ENCODE measurements at places on chromosomes 13 and 19.

DNA sequence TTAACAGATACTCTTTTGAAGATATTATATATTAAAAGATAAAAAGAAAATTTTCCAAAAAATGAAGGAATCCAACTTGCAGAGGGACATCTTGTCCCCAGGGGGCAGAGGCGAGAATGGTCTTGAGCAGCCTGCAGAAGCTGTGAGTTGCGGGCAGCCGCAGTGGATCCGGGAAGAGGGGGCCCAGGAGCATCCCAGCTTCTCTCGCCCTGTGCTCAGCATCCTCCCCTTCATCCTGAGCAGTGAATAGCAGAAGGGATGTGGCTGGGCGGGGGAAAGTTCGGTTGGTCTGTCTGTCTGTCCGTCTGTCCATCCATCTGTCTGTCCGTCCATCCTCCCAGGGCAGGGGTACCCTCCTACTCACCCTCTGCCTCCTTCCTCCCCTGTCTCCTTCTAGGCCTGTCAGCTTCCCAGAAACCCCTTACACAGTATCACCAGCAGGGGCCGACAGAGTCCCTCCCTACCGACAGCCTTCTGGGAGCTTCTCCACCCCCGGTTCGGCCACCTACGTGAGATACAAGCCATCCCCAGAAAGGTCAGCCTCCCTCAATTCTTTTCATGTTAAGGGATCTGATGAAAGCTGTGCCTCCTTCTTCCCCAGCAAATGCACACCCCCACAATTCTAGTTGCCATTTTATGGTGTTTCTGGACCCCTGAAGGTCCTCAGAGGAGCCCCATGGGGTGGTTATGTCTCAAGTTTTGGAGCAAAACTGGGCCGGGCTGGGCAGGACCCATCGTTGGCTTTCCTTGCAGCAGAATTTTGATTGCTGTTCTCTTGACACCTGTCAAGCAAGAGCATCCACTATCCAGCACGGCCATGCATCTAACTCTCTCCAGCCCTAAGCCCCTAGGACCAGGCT lies 81.6 kb downstream of the DPF1 start:
- no peak for DNase-seq

DNA sequence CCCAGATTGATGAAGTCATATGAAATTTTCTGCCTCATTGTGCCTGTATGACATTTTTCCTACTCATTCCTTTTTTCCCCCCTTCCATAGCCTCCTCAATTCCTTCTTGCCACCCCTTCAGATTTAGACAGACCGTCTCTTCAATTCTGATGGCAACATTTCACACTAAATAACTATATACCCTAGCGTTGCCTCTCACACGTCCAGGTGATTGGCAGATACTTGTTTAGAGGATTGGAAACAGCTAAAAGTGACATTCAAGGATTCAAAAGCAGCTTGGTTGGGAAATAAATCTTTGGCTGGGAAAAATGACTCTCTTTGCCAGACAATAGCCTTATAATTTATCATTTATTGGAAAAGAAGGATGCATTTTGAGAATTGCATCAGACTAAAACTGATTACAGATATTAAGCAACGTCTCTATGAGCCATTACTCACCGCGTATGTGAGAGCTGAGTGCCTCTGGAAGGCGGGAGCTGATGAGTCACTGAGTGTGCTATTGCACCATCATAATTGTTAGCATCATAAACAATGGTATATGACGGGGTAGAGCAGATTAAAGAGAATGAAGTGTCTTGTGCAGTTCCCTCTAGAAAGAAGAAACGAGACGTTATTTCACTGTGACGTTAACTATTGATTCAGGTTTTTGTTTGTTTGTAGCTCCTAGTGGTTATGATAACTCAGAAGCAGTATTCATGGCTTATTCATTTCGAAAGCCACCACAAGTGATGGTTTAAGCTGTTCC lies 61.1 kb upstream of the FAM216B start:
- DNase-seq: no peak

DNA sequence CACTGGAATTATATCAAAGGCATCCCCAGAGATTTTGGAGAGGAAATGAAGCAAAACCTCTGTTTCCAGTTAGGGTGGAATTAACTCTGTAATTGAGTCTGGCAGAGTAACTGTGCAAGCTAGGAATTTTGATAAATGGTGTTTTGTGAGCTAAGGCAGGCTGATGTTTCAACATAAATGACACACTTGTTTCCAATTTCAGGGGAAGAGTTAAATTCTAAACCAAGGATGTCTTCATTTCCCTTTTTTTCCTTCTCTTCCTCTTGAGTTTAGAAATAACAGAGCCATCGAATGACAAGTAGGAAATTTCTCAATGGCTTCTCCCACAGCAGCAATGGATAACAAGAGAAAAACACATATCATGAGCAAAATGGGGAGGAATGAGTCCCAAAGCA lies 131.2 kb downstream of the IRS2 start:
- no peak for DNase-seq

GRCh38 chr13:102873653-102874052 lies 27.8 kb downstream of the ERCC5 start:
- DNase-seq: no peak

- no peak for DNase-seq
These were observed 704.4 kb upstream of the PCDH20 start for GRCh38 chr13:62119739-62120700.

DNA sequence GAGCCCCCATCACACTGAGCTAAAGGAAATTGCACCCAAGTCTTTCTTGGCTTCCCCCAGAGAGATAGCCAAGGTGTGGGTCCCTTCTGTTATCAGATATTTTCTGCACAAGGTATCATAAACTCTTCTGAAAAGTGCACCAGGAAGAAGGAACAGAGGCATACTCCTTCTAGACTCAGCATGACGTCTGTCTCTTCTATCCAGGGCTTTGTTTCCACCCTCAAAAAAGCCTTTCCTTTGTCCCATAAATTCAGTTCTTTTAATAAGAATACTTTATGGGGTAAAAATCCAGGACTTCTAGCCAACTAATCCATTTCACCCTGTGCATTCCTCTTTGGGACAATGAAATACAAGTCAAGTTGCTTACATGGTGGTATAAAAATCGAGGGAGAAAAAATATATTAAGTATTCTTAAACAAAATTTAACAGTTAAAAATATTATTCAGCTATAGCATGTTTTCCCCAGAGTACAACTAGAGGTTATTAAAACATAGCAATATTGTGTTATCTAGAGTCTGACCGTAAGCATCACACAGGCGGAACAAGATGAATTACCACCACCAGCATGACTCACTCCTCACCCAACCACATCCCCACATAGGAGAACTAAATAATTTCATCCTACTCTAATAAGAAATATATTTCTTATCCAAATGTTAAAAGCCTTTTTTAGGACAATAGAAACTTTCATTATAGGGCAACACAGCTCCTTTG lies 79.9 kb upstream of the GPC6 start:
- DNase-seq: no peak

DNA sequence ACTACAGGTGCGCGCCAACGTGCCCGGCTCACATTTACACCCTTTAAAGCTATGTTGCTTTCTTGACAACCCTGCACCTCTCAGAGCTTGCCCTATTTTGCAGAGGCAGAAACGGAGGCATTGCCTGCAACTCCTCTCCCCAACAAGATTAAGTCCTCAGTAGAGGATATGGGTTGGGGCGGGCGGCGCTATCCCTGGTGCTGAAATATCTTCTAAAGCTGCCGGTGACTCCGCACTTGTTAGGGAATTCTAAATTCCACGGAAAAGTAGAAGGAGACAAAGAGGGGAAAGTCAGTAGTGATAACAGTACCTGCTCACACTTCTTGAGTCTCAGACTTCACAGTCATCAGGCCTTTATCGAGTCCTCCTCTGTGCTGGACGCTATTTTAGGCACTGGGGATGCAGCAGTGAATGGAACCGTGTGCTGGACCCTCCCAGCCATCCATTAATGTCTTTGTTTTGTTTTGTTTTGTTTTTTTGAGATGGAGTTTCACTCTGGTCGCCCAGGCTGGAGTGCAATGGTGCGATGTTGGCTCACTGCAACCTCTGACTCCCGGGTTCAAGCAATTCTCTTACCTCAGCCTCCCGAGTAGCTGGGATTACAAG lies 18.0 kb downstream of the SLC5A5 start:
- no peak for DNase-seq

GRCh38 chr19:18310118-18310909 lies 12.6 kb downstream of the LSM4 start:
- DNase-seq: no peak

GRCh38 chr19:36215276-36216123 lies 594 bp downstream of the ZNF146 start:
- no peak for DNase-seq

DNA sequence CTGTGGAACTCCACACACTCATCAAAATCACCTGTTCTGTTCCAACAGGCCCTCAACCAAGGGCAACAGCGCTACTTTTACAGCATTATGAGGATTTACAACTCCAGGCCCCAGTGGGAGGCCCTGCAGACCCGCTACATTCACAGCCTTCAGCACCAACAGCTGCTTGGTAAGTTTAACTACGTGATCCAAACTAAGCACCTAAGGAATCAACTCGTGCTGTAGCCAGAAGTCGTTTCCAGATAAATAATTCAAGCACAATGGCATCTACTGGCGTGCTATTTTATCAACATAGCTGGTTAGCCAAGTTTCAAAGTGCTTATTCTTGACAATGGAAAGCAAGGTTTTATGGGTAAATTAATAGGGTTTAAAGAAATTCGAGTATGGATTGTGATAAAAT lies 5.3 kb downstream of the FAM216B start:
- no peak for DNase-seq

GRCh38 chr13:30690282-30691188 lies 44.8 kb upstream of the ALOX5AP start:
- DNase-seq: no peak

- no peak for DNase-seq
These were observed 8.6 kb downstream of the ISOC2 start for GRCh38 chr19:55452749-55453346.

- DNase-seq: no peak
These were observed 2.8 kb upstream of the KLF5 start for GRCh38 chr13:73055813-73056564.

DNA sequence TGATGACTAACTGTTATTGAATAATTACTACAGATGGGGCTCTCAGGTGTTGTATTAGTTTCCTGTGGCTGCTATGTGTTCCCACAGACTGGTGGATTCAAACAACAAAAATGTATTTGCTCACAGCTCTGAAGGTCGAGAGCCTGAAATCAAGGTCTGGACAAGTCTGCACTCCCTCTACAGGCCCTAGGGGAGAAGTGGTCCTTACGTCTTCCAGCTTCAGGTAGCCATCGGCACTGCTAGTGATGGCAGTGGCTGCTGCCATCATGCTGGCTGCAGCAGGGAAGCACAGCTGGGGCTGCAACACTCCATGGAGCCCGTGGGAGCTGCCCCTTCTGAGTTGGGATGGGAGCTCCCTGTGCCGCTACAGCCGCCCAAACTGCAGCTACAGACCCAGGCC lies 1.9 kb downstream of the TEX26 start:
- DNase-seq: no peak

GRCh38 chr13:27905650-27906049 lies 14.2 kb upstream of the PDX1 start:
- DNase-seq: no peak

GRCh38 chr13:109345433-109345941 lies 440.9 kb downstream of the IRS2 start:
- no peak for DNase-seq

- no peak for DNase-seq
These were observed 15.9 kb upstream of the IZUMO2 start for GRCh38 chr19:50178859-50179537.

DNA sequence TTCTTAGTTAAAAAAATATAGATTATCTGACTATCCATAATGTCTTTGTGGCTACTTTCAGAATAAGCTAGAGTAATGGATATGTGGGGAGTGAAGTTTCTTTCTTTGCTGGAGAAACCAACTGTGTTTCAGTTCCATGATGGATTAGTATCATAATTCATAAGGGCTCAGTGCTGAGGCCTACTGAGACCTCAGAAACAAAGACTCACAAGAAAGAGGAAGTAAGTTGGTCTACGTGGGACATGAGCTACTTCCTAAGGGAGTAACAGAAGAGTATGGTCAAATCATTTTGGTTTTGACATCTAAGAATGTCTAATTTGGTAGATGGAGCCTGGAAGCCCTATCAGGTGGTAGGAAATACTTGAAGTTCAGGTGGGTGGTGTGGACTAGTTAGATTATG lies 99.0 kb upstream of the HTR2A start:
- no peak for DNase-seq

DNA sequence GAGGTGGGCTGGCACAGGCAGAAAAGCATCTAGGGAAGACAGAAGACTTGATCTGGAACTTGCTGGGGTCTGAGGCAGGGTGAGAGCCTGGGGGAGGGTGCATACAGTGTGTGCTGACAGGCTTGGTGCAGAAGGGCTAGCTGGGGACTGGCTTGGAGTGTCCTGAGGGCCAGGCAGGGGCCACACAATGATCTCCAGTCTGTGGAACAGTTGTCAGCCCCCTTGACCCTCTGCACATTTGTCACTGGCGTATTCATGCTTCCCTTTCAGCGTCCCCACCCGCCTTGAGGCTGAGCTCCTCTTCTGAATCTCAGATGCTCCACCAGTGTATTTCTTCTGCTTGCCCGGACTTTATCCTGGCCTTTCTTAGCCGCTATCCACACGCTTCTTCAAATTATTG lies 2.8 kb upstream of the MICU2 start:
- DNase-seq: no peak

GRCh38 chr19:7638802-7639465 lies 2.0 kb downstream of the STXBP2 start:
- no peak for DNase-seq

DNA sequence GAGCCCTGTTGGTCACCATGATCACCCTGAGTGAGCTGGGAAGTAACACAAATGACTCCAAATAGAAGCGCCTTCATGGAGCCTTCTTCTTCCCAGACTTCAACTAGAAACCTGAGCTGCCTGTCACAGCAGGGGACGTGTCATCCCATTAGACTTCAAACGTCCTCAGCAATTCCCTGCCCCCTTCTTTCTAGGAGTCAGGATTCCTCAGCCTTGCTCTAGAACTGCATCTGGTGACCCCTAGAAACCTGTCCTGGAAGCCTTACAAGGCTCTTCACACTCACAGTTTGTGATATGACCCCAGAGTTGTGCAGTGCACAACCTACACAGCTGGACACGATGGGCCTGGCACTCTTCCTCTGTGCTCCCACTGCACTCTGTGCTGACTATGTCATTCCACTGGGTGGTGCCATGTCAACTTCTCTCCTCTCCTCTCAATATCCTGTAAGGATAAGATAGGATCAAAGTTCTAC lies 23.6 kb upstream of the TTYH1 start:
- DNase-seq: no peak

GRCh38 chr19:36049080-36049698 lies 4.9 kb downstream of the THAP8 start:
- DNase-seq: no peak

DNA sequence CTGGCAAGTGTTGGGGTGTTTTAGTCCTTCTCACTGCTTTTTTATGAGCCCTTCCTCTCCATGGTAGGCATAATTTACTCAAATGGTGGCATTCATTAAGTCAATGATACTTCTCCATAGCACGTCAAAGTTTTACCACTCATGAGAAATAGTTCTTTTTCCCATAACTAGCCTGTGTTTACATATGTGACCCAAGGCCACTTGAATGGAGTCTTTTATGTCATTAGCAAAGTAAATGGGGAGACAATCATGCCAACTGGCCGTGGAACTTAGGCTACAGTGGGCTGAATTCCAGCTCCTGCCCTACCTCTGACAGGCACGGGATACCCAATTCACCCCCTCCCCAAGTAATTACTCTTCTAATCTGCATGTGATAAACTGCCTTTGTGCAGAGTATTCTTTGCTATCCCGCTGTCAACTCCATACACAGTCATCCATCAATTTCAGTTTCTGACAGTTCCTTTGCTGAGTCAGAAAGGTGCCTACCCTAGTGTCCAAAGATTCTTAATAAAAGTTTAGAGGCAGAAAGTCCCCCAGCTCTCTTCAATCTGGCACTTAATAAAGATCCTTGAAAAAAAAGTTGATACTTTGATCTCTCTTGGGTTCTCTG lies 16.9 kb downstream of the PROSER1 start:
- no peak for DNase-seq

- no peak for DNase-seq
These were observed 46.6 kb downstream of the FGF14 start for GRCh38 chr13:102355251-102355650.

Data from chondrocyte (in vitro differentiated cells).